ENCODE measurements at places on chromosomes 5 and 9.

- no peak for DNase-seq
These were observed 150.5 kb upstream of the LRRTM2 start for GRCh38 chr5:139025651-139026050.

GRCh38 chr9:138103849-138104206 is 226.2 kb downstream of the CACNA1B start:
- no peak for DNase-seq

GRCh38 chr9:78685471-78685870 is 388.5 kb downstream of the PSAT1 start:
- no peak for DNase-seq

DNA sequence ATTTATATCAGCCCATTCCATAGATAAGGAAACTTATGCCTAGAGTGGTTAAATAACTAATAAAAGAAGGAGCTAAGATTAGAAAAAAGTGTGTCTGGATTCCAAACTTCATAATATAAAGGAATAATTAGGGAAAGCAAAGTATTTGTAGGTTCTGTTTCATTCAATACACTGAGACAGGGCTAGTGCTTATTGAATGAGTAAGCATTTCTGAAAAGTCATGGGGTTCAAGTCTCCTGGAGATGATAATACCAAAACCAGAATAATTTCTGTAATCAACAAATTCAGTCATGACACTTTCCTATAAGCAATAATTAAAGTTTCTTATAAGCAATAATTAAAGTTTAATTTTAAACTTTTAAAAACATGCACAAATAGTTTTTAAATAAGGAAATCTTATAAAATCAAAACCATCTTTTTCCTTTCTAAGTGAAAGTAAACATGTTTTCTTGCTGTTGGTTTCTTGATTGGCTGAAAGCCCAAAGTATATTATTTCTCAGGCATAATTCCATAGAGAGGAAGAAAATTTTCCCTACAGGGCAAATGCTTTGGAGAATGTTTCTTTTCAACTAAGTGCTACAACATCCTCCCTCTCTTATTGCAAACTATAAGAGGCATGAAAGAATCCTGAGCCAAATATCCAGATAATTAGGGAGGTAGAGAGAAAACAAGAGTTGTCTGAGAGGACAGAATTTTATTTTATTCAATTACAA is 510.2 kb downstream of the PRELID2 start:
- no peak for DNase-seq

DNA sequence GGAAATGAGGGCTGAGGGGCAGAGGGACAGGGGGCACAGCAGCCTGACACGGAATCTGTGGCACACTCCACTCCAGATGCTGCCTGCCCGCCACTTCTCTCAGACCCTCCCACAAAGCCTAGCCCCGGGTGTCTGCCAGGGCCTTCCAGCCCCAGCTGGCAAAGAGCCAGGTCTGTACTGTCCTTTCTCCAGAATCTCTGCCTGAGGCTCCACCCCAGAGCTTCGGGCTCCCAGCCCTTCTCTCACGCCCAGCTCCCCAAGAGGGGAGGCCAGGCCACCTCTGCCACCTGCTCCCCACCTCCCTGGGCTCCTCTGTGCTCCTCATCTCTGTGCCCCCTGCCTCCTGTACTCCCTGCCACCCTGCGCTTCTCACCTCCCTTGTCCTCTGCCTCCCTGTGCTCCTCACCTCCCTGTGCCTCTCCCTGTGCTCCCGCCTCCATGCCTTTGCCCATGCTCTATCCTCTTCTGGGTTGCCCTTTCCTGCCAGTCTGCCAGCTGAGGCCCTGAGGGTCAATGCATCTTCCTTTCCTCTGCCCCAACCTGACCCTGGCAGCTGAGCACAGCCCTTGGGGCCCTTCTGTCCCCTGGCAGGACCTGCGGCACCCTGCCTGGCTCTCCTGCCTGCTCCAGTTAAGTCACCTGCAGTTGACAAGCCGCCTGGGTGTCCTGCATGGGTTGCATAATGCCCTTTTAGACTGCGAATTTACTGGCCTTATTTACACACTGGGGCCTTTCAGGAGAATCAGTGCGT is 36.4 kb downstream of the RASGEF1C start:
- no peak for DNase-seq

- DNase-seq: no peak
These were observed 96.0 kb upstream of the FSTL4 start for GRCh38 chr5:133708331-133708850.

DNA sequence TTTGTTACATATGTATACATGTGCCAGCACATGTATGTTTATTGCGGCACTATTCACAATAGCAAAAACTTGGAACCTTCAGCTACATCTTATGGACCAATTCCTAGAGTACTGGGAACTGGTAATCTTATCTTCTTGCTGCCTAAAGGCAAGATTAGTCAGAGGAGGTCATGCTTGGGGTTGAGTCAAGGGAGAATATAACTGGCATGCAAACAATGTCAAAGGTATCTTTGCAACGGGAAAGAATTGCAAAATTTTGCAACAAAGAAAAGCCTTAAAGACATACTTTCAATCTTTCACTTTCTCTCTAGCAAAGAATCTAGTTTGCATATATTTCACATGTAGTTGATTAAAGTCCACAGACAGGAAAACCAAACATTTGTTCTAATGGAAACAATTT is 145.2 kb downstream of the EDIL3 start:
- no peak for DNase-seq

DNA sequence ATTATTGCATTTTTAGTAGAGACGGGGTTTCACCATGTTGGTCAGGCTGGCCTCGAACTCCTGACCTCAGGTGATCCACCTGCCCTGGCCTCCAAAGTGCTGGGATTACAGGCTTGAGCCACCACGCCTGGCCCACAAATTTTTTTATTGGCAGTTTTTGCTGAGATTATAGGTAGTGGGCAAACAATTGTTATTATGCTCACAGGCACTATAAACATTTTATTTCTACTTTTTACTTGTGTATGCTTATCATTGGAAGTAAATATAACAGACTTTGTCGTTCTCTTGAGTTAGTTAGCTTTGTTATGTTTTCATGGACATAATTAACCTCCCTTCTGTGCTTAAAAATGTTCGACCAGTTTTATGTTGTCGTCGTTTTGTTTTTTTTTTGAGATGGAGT is 23.9 kb downstream of the UGCG start:
- no peak for DNase-seq

DNA sequence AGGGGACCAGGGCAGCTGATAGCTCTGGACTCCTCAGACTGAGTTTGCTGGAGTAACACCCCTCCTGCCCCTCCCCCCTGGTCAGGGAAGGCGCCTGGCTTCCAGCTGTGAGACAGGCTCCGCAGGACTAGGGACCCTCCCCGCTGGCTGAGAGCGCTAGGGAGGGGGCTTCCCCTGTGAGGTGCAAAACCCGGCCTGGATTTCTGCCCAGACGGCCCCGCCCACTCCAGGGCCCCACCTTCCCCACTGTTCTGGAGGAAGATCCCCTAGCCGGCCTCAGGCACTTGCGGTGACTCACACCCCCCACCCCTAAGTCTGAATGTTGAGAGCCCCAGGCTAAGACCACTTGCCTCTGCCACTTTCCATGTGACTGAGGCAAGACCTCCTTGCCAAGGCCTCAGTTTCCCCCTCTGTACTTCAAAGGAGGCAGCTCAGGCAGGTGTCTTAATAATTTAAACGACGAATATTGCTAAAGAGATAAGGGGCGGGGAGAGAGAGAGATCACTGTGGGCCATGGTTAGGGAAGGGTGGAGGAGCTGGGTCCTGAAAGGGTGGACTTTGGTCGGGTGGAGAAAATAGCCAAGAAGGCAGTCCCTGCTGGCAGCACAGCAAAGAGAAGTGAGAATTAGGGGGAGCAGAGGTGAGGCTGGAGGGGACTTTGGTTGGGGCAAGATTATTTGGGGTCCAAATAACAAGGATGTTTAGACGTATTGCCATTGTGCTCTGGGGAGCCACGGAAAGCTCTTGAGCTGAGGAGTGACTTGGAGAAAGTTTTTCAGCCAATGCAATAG is 1.0 kb upstream of the DAB2IP start:
- DNase-seq: no peak

GRCh38 chr5:172859966-172860365 is 25.9 kb downstream of the ERGIC1 start:
- no peak for DNase-seq

DNA sequence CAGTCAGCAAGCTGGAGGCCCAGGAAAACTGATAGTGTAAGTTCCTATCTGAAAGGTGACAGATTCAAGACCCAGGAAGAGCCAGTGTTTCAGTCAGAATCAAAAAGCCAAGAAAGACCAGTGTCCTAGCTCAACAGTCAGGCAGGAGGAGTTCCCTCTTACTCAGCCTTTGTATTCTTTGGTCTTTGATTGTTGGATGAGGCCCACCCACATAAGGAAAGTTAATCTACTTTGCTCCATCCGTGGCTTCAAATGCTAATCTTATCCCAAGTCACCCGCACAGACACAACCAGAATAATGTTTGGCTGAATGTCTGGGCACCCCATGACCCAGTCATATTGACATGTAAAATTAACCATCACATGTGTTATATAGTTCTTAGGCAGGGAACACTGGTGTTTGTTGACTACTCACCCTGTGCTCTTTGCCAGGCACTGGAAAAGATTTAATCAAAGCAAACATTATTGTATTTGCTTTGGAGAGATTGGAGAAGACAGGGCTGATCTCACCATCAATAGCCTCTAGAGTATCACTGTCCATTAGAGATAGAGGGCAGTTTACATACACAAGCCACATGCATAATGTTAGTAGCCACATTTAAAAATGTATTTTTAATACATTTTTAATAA is 96.3 kb upstream of the KCNN2 start:
- DNase-seq: no peak

- DNase-seq: no peak
These were observed 5.7 kb downstream of the GPBP1 start for GRCh38 chr5:57179262-57180200.

DNA sequence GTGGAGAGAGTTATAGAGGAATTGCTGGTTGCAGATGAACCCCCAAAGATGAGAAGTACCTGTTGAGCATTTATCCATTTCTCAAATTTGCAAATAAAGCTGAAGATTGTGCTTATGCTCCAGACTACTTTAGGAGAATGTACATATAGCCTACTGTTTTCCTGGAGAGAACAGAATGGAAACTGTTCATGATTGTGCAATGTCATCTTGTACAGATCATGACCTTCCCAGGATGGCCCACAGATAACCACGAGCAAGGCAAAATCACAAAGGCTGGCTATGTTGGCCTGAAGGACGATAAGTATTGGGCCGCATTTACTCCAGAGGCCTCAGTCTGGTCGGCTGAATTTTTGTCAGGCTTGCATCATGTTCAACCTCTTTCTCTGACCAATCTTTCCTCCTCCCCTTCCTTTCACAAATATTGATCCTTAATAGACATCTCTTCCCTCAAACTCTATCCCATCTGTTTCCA is 28.5 kb upstream of the RICTOR start:
- no peak for DNase-seq

DNA sequence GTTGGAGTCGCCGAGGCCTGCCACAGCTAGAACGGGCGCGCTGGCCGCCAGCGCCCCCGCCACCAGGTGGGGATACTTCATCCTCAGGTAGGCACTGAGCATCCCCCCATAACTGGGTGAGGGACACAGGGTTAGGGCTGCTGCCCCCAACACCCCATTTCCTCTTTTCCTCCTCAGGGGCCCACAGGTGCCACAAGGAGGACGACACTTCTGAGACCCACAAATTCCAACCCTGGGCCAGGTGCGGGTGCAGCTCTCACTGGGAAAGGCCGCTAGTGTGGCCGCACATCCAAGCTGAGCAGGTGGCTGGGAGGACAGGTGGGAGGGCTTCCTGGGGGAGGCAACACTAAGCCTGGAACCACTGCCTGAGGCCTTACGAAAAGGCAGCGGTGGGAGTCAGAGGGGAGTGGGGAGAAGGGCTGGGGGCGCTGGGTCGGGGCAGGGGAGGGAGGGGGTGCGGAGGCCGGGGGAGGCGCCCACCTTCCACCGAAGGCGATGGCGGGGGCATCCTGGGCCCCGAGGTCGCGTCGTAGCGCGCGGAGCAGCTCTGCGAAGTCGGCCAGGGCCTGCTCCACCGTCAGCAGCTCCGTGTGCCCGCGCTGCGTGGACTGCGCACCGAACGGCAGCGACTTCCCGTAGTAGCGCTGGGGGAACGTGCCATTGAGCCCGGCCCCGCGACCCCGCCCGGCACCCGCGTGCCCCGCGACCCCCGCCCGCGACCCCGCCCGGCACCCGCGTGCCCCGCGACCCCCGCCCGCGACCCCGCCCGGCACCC is 961 bp downstream of the DPP7 start:
- no peak for DNase-seq
